Stimulated activated CD4-positive, alpha-beta T cell treated with anti-CD3 and anti-CD28 coated beads, TNF-alpha, amount 100 ng/mL, for 1 hour (primary cell): ENCODE measurements at places on chromosomes 1 and 21.

DNA sequence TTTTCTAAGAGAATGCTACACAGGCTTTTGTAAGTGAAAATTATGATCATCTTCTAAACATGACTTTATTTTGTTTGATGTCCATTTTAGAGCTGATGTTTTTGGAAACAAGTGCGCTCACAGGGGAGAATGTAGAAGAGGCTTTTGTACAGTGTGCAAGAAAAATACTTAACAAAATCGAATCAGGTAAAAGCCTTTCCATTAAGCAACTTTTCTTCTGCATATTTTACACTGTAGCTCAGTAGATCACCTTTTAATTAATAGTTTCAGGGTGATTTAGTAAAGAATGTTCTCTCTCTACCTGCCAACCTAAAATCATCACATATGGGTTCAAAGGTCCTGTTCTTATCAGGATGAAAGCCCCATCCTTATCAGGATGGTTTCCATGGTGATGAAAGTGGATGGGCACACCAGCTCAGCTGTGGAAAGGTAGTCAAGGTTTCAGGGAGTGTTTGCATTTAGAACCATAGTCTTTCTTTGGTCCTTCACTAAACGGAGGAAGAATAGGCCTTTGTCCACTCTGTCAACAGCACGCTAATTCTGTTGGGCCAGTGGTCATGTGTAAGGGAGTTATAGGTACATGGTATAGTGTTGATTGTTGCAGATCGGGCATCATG, 28.1 kb downstream of the RAB4A start:
- DNase-seq, result no peak

GRCh38 chr1:224497714-224498573, 63.3 kb upstream of the WDR26 start:
- no peak for DNase-seq

GRCh38 chr1:79124756-79125155, 118.2 kb upstream of the ADGRL4 start:
- no peak for DNase-seq

- no peak for DNase-seq
Observed at GRCh38 chr1:194281376-194281775, 1095.0 kb upstream of the B3GALT2 start.

DNA sequence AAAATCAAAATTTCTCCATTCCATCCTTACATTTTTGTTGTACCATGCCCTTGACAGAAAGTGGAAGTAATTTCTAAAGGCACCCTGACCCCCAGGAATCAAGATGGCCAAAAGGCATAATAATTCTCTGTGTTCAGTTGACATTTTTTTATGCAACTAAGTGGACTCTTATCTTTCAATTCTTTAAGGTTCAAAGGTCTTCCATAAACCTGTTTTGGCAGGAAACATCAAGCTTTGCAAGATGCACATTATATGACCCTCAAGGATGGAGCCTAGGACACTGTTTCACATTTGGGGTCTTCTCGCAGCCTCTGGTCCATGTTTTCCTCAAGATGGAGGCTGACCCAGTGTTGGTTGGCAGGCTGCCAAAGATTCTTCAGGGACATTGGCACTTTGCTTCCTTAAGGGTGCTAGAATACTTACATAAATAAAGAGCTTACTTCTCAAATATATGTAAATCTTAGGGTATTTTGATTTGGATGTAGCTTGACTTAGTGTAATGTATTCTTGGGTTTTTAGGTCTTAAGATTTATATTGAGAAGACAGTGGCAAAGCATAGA, 48.0 kb upstream of the COG2 start:
- no peak for DNase-seq

GRCh38 chr21:46091631-46092025, 6.3 kb upstream of the COL6A2 start:
- DNase-seq, result no peak

DNA sequence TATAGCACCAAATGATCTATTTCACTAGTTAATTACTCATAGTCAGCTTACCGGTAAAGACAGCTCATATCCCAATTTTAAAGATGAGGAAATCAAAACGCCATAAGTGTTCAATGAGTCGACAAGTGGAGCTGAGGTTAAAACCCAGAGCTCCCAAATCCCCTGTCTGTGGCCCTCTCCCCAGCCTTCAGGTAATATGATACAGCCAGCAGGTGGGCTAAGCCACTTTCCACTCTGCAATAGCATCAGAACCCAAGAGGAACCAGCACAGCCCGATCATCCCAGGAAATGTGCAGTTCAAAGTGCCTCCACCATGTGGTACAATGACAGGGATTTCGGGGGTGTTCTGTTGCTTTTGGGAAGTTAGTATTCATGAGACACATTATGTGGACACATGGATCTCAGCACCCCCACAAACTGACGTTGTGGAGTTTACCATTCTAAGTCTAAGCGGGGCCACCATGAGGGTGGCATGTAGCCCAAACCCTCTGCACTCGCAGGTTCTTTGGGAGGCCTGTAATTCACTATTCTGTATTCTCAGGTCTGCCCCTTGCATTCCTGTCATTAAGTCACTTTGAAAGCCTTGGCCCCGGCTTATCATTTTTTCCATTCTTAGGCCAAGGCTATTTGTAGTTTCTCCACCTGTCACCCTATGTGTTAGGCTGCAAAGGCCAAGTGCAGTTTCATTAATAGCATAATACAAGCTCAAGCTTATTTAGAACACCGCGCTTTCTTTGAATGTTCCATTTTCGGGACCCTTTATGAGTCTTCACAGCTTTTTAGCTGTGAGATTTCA, 26.3 kb upstream of the ACTN2 start:
- DNase-seq, result no peak

GRCh38 chr1:204967451-204967850, 75.6 kb upstream of the CNTN2 start:
- no peak for DNase-seq

DNA sequence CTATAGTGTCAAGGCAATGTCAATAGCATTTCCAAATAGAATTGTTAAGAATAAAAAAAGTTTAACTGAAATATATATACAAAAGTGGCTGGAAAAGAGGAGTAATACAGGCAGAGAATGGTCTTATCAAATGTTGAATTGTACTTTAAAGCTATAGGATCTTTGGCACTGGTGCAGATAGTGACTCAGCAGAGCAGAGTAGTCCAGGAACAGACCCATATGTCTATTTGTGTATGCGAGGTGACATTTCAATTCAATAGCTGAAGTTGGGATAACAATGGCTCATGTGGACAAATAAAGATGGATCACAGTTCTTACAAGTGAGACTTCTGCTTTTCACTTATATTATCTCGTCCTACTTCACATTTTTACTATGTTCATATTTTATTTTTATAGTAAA, 543.0 kb upstream of the B3GALT2 start:
- no peak for DNase-seq

GRCh38 chr1:218414060-218414728, 69.1 kb downstream of the TGFB2 start:
- DNase-seq, result no peak

DNA sequence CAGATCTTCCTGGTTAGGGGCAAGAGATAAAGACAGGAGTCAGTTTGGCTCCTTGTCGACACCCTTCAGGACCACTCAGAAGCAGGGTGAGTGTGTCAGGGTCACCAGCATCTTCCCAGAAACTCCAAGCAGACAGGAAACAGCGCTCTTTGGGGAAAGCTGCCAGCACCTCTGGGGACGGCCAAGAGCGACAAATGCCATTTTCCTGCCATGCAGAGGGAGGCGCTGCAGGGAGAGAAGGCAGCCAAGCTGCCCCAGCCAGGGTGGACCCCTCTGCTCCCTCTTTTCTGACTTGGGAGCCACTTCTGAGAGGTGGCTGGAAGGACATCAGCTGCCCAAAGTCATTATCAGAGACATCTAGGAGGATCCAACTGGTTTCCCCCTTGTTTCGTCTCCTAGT, 29.0 kb downstream of the SIM2 start:
- DNase-seq, result no peak

DNA sequence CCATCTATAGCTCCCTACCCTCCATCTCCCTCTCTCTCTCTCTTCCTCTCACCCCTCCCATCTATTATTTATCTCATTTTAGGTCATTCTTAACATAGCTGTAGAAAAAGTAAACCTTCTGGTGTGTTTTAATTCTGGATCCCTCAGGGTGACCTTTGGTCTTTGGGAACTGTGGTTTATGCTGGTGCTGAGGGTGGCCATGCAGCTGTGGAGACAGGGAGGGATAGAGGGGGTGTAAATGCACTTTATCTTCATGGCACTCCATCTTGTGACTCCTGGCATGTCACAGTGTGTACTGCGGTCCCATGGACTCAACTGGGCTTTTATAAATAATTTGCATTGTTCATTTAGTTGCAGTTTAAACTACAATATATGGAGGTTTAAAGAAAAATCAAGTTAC, 50.2 kb upstream of the RUNX1 start:
- no peak for DNase-seq

GRCh38 chr1:77824079-77824478, 44.6 kb downstream of the MIGA1 start:
- no peak for DNase-seq

GRCh38 chr1:198662821-198663220, 24.0 kb downstream of the PTPRC start:
- DNase-seq, result no peak

DNA sequence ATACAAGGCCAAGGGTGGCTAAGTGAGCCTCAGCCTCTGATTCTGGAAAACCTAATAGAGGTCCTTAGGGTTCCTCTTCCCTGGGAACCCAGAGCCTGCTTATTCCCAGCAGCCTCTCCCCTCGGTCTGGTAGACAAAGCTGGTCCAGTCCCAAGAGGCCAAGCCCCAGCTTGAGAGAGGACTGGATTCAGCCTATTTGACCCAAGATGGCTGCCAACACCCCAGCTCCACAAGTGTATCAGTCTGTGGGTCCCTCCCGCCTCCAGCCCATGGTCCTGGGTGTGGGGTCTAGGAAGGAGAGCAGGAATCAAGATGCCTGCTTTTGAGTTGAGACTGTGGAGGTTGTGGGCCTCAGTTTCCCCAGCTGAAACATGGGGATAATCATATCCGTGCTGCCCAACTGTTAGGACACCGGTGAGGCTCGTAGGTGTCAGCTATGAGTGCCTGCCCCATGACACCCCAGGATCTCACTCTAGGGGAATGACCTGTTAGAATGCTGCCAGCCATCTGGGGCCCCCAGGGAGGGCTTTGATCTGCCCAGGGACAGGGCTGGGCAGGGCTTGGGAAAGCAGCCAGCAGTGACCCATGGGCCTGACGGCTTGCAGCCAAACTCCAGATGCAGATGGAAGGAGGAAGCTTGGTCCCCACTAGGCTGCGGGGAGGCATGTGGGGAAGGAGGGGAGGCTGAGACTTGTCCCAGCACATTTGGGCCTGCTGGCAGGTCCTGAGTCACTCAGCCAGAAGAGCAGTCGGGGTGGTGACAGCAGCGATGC, 45.4 kb downstream of the NUAK2 start:
- no peak for DNase-seq

- DNase-seq, result no peak
Observed at GRCh38 chr21:45041351-45041805, 33.0 kb upstream of the ADARB1 start.

GRCh38 chr1:34681480-34682451, 73.1 kb upstream of the GJB5 start:
- peak; percentile 21 for DNase-seq

GRCh38 chr1:24554714-24555113, 1.2 kb upstream of the NCMAP start:
- DNase-seq, result no peak

DNA sequence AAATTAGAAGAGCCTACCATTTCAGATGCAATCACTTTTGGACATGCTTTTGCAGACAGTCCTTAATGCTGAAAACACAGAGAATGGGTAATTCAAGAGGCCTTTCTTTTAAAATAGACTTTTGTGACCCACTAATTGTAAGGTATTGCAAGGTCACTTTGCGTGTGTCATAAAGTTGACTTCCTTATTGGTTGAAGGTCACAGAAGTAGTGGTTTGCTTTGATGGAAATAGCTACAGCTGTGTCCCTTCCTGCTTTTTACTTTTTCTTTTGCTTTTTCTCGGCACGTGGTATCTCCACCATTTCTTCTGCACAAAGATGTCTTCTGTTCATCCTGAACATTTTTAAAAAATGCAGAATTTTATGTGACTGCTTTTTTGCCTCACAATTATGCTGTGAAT, 146.8 kb downstream of the DYRK1A start:
- DNase-seq, result no peak

GRCh38 chr1:94746635-94747525, 73.3 kb upstream of the SLC44A3 start:
- DNase-seq, result no peak

- DNase-seq, result no peak
Observed at GRCh38 chr1:184212649-184213314, 161.3 kb downstream of the TSEN15 start.

GRCh38 chr1:232421143-232421796, 208.7 kb downstream of the SIPA1L2 start:
- DNase-seq, result no peak

GRCh38 chr1:199746666-199747384, 280.7 kb upstream of the NR5A2 start:
- no peak for DNase-seq

- no peak for DNase-seq
Observed at GRCh38 chr1:213530611-213531320, 457.0 kb upstream of the PROX1 start.

DNA sequence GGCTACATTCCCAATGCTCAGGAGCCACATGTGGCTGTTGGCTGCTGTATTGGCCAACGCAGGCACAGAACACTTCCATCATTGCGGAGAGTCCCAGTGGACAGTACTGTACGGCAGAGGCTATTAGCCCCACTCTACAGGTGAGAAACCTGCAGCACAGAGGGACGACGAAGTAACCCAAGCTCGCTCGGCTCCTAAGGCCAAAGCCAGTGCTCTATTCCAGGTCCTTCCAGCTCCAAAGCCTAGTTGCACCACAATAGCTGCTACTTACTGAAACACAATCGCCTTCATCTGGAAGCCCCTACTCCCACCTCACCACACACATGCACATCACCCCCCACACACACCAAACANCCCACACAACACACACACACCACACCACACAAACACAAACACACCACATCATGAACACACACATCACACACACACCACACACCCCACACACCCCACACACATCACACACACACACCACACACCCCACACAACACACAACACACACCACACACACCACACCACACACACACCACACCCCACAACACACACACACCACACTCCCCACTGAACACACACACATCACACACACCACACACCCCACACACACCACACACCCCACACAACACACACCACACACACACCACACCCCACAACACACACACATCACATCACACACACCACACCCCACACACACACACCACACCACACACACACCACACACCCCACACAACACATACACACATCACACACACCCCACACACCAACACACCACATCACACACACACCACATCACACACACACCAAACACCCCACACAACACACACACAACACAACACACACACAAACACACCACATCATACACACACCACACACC, 3.2 kb downstream of the LYPD8 start:
- no peak for DNase-seq
